ENCODE measurements at places on chromosomes 16 and 17. TPM values are rescaled to one million over a fixed set of nuclear protein-coding genes. Genes with fewer than 3 reads are reported as not detected.

GRCh38 chr17:855569-855968, 73.4 kb downstream of the MRM3 start:
- no peak for DNase-seq

DNA sequence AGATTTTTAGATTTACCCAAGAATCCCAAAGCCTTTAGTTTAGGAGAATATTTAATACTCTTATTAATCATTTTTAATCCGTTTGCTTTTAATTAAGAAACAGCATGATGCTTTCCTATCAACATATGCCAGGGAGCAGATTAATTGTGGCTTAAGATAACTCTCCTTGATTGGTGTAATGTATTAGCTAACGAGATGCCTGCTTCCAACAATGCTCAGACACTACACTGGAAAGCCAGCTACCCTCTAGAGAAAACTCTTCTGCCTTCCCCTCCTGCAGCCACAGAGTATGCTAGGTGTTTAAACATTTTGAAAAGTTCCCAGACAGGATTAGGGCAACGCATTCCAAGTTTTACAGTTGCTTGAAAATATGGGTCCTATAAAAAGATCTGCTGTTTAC, 142.2 kb downstream of the AATF start:
- DNase-seq: no peak

KRTAP4-3 gene
- not detected for polyA plus RNA-seq

DNA sequence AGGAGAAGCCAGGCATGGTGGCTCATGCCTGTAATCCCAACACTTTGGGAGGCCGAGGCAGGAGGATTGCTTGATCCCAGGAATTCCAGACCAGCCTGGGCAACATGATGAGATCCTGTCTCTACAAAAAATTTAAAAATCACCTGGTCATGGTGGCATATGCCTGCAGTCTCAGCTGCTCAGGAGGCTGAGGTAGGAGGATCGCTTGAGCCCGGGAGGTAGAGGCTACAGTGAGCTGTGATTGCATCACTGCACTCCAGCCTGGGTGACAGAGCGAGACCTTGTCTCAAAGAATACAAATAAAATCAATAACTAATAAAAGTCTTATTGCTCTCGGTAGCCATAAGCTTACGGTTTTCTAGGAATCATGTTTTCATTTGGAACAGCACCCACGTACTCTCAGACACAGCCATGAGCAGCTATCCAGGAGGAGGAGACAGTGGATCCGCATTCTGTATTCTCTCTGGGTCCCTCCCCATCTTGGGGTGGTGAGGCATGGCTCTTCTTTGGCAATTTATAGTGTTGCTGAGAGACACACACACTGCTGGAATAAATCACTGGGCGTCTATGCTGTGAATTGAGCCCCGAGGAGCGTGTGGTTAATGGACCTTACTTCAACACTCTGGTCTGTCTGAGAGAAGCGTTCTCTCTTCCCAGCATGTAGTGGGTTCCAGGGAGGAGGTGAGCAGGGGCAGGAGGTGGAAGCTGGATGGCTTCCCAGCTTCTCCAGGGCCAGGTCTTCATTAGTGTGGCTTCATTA, 8.5 kb upstream of the ADCY9 start:
- no peak for DNase-seq

GRCh38 chr17:1533661-1534325, 17.4 kb upstream of the INPP5K start:
- no peak for DNase-seq

GRCh38 chr16:3754081-3754703, 36.9 kb upstream of the TRAP1 start:
- no peak for DNase-seq

DNA sequence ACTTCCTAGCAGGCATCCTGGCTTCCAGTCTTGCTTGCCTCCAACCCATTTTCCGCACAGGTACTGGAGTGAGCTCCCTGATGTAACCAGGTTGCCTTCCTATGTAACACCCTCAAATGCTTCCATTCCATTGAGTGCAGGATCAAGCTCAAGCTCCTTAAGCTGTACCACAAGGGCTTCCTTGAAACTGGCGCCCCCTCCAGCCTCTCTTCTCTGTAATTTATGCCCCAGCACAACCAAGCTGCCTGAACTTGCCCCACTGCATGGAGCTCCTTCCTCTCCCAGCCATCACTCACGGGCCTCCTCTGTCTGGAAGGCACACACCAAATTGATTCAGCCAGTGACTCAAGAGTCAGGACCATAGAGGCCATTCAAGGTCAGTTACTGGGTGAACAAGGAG, 234.8 kb upstream of the RPL38 start:
- no peak for DNase-seq

FBXO39 gene
- 0.29 TPM for polyA plus RNA-seq

GRCh38 chr17:66255112-66255511, 25.9 kb upstream of the APOH start:
- peak; percentile 70 for DNase-seq

- DNase-seq: no peak
Measured at GRCh38 chr17:77455891-77456260, 315.1 kb downstream of the SEC14L1 start.

- no peak for DNase-seq
Measured at GRCh38 chr17:42985225-42985624, 4.9 kb downstream of the RUNDC1 start.

NUPR1 gene
- 11.7 TPM for polyA plus RNA-seq

Data from left renal pelvis (tissue), 4 donors.